Hematopoietic multipotent progenitor cell treated with erythropoietin and hydrocortisone succinate and interleukin-3 and kit ligand, for 4 days (in vitro differentiated cells): ENCODE measurements at places on chromosomes 2 and 18.

DNA sequence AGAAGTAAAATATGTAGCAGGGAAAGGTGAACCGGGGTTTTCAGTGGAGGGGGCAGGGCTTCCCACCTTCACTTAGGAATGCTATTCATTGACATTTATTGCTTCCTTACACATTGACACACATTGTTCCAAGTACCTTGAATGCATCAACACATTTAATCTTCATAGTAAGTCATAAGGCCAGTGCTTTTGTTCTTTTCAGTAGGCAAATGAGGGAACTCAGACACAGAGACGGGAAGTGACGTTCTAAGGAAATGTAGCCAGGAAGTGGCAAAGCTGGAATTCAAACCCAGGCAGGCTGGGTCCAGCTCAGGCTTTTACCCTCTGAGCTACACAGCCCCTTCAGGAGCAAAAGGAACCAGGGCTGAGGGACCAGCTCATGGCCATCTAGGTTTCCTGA, 20.7 kb downstream of the BMP10 start:
- DNase-seq, result no peak

DNA sequence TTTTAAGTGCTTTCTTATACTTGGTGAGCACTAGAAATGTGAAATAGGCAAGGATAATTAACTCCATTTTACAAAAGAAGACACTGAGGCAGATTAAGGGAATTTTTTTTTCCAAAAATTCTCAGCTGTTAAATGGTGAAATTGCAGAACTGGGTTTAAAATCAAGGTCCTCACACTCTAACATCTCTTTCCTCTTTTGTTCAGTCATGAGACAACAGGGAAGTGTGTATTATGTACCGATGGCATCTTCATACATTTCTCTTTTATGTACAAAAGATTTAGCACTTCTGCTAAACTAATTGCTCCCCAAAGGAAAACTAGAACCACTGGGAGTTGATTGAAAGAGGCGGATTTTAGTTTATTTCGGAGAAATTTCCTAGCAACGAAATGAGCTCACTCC, 203.0 kb downstream of the SETBP1 start:
- no peak for DNase-seq

DNA sequence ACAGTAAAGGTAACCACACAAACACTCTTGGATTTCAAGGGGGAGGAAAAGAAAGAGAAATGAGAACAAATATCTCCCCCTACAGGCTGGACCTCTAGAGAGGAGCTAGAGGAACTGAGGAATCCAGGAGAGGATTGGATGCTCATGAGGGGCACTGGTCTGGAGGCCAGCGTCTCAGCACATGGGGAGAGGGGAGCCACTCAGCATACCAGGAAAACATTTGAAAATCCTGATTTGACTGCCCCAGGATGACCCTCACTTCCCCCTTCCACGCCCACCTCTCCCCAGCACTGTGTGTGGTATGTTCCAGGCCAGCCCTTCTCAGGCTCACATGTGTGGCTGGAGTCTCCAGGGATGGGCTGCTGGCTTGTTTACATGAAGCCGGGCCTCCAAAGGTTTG, 396.8 kb upstream of the ID2 start:
- DNase-seq, result peak; percentile 32

- no peak for DNase-seq
Measured at GRCh38 chr2:242038928-242039341, 169.4 kb downstream of the RTP5 start.

- no peak for DNase-seq
Measured at GRCh38 chr2:142347751-142348150, 216.9 kb upstream of the LRP1B start.

GRCh38 chr2:182132605-182133004, 147.0 kb downstream of the PPP1R1C start:
- peak; percentile 18 for DNase-seq

DNA sequence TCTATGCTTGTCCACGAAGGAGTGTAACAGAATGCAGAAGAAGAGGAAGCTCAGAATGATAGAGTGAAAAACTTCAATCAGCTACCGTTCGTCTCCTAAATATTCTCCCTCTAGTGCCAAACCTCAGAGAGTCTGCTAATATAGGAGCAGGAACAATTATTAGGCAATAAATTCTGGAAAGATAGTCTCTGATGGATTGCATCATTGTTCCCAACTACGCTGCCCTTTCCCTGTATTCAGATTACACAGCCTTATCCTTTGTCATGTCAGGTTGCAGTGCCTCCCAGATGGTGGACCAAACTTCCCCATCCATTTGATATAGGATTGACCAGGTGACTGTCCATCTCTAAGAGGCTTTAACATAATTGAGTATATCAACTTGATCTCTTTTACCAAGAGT, 811.5 kb upstream of the CHAC2 start:
- DNase-seq, result no peak

- DNase-seq, result no peak
Measured at GRCh38 chr18:49934457-49934856, 121.1 kb upstream of the ACAA2 start.

GRCh38 chr2:84817239-84817655, 63.6 kb downstream of the TRABD2A start:
- DNase-seq, result no peak

DNA sequence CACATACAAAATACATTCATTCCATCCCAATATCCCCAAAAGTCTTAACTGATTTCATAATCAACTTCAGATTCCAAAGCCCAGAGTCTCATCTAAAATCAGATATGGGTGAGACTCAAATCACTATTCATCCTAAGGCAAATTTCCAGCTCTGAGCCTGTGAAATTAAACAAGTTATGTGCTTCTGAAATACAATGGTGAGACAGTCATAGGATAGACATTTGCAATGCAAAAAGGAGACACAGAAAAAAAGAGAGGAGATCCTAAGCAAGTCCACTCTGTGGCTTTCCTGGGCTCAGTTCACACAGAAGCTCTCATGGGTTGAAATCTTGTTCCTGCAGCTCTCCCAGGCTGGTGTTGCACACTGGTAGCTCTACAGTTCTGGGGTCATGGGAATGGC, 18.3 kb downstream of the ZNF892 start:
- no peak for DNase-seq

GRCh38 chr2:158232476-158232875, 130.8 kb downstream of the UPP2 start:
- DNase-seq, result no peak

DNA sequence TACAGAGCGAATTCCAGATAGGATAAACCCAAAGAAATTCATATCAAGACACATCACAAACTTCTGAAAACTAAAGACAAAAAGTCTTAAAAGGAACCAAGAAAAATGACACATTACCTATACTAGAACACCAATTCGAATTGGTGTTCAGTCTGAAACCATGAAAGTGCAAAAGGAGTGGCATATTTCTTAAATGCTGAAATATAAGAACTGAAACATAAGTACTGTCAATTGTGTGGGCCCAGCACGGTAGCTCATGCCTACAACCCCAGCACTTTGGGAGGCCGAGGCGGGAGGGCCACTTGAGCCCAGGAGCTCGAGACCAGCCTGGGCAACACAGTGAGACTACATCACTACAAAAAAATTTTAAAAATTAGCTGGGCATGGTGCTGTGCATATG, 43.4 kb downstream of the TMEM131 start:
- no peak for DNase-seq

GRCh38 chr2:120677696-120678247, 57.9 kb upstream of the GLI2 start:
- no peak for DNase-seq

DNA sequence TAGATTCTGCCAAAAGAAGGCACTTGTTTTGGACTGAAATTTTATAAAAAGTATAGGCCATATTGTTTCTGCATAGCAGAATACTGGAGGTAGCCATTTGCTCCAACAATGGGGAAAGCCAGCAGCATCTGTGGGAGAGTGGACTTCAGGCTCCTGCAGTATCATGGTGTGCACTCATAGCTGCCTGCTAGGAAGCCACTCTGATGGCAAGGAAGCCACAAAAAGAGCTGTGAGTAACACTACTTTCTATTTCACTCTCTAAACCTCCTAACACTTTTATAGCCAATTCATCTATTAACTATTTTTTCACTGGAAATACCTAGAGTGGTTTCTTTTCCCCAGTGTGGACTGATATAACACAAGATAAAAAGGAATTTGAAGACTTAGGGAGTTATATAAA, 144.4 kb upstream of the KCNJ3 start:
- no peak for DNase-seq

DNA sequence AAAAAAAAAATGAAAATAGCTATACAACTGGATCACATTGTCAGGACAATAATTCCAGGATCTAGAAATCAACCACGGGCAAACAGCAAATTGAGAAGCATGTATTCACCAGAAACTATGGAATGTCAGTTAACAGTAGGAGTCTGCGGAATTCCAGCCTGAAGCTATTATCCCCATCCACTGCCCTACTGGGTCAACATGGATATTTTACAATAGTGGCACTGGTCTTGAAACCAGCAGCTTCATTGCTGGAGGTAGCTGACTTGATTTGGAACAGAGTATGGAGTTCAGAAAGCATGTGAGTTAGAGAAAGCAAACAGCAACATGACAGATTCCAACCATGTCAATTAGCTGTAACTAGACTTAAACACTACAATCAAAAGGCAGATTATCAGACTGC, 55.7 kb upstream of the PDE1A start:
- DNase-seq, result no peak

DNA sequence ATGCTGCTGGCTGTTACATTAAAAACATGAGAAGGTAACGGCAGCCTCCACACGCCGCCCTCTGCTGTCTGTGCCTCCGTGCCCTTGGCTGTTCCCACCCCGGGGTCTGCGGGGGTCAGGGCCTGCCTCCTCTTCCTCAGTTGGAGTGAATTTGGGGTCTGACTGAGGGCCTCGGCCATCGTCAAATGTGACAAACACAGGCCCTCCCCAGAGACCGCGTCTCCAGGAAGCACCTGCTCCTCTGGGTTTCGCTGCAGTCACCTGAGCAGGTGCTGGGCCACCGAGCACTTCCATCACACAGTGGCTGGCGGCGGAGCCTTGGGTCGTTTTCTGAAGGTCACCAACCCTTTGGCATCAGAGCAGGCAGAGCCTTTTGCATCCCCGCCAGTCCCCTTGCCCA, 70.9 kb downstream of the NFATC1 start:
- no peak for DNase-seq

GRCh38 chr2:222433332-222434173, 9.2 kb downstream of the SGPP2 start:
- DNase-seq, result no peak

- DNase-seq, result no peak
Measured at GRCh38 chr2:9990736-9991135, 39.2 kb downstream of the GRHL1 start.
